ENCODE measurements at places on chromosomes 13 and 19. TPM values are rescaled to one million over a fixed set of nuclear protein-coding genes. Genes with fewer than 3 reads are reported as not detected.

GRCh38 chr19:49057636-49058234 lies at the start of gene CGB7:
TSS of gene CGB7 (minus strand) at chr19:49057749. CDS start at chr19:49055375, 2,374 bp downstream.
- no peak within 1 kb of the TSS for H3K27ac ChIP-seq
- H3K36me3 ChIP-seq = no peaks in the 10 kb centered on the region
- peaks cover 52% of the 10 kb centered on the region for H3K27me3 ChIP-seq
- peaks cover 22% of the 10 kb centered on the region for H3K4me1 ChIP-seq

LRFN3 gene
- 7.1 TPM for total RNA-seq

GRCh38 chr13:41383386-41383785 lies 72.3 kb downstream of the NAA16 start:
- H3K27ac ChIP-seq = no peak overlapping the region
- no peak for DNase-seq
- H3K27me3 ChIP-seq = no peaks in the 10 kb centered on the region
- H3K4me3 ChIP-seq = no peak overlapping the region
- no peaks in the 10 kb centered on the region for H3K36me3 ChIP-seq

DNA sequence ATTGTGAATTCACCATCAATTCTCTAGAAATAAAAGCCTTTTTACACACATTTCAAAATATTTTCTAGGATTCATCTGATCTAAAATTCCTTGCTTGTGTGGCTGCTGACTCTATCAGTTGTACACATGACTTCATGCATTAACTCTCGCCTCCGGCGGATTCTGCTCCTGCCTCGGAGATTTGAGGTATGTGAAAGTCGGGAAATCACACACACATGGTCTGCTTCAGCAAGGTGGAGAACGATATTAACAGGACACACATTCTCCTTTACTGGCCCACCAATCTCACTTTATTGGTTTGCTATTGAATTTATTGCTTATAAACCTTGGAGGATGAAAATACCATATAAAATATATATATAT lies 855.7 kb downstream of the SLITRK5 start:
- DNase-seq = no peak
- H3K27ac ChIP-seq = no peak overlapping the region
- H3K4me1 ChIP-seq = no peaks in the 10 kb centered on the region
- no peaks in the 10 kb centered on the region for H3K36me3 ChIP-seq
- H3K27me3 ChIP-seq = no peaks in the 10 kb centered on the region
- H3K4me3 ChIP-seq = no peak overlapping the region
